Cortex of kidney (tissue), 1 donor: ENCODE measurements at places on chromosomes 13 and 19.

- peak; percentile 55 for DNase-seq
Observed at GRCh38 chr19:48624067-48624594, 4.8 kb downstream of the SPHK2 start.

- DNase-seq = no peak
Observed at GRCh38 chr13:66778461-66778860, 451.7 kb downstream of the PCDH9 start.

- DNase-seq = no peak
Observed at GRCh38 chr13:44158098-44158521, 215.5 kb upstream of the SERP2 start.

- no peak for DNase-seq
Observed at GRCh38 chr13:48221686-48222187, 11.3 kb upstream of the ITM2B start.

GRCh38 chr13:39311619-39312018, 273.4 kb downstream of the NHLRC3 start:
- DNase-seq = no peak

- no peak for DNase-seq
Observed at GRCh38 chr13:33884531-33885220, 66.7 kb downstream of the RFC3 start.

DNA sequence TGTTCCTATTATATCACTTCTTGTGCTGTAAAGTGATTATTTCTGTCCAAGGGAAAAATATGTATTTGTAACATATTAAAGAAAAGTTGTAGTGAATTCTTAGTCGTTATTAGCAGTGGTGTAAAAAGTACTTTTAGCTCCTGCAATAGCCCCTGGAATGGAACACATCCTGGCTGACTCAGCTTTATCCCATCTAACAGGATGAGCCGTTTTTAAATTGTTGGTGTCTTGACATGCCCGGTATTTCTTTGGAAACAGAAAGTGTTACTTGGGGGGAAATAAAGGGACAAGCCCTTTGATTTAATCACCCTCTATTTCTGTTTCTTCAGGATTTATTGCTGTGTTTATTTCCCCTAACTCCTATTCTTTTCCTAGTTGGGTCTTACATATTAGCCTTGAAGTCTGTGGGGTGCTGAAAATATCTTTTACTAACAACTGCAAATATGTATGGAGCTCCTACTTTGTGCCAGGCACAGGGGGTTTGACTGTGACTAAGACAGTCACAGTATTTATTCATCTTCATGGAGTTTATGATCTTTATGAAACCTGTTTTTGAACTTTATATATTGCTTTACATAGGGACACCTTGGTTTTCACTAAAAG, 17.9 kb downstream of the COG3 start:
- DNase-seq = no peak

GRCh38 chr13:110156301-110157049, 150.5 kb downstream of the COL4A1 start:
- DNase-seq = no peak

DNA sequence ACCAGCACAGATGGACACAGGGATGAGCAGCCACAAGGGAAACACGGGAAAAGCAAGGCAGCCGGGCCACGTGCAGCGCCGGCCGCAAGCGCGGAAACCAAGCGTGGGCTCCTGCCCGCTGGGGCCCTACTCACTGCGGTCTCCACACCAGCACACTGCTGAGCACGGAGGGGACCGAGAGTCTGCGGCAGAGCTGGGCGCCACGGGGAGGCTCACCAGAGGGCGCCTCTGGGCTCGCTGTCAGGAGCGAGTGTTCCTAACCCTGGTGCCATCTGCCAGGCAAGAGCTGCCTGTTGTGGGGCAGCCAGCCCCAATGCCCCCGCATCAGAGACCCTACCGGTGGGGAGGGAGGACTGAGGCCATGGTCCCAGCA, 26.5 kb downstream of the MPND start:
- DNase-seq = no peak

- no peak for DNase-seq
Observed at GRCh38 chr13:86813198-86813597, 858.0 kb upstream of the SLITRK5 start.

- DNase-seq = no peak
Observed at GRCh38 chr19:44576843-44577565, 36.4 kb upstream of the IGSF23 start.

- DNase-seq = no peak
Observed at GRCh38 chr19:3024870-3025548, 4.1 kb downstream of the TLE2 start.

GRCh38 chr19:35438527-35438926, 9.5 kb upstream of the FFAR2 start:
- no peak for DNase-seq

GRCh38 chr13:114341003-114341777, 26.9 kb downstream of the CHAMP1 start:
- no peak for DNase-seq

GRCh38 chr13:29551214-29551613, 44.3 kb downstream of the SLC7A1 start:
- no peak for DNase-seq

GRCh38 chr13:95087746-95088305, 213.4 kb downstream of the ABCC4 start:
- DNase-seq = no peak
